Inflammatory macrophage (primary cell): ENCODE measurements at places on chromosomes 11 and 22.

GRCh38 chr11:114196997-114197703, 99.0 kb upstream of the NNMT start:
- DNase-seq: no peak

DNA sequence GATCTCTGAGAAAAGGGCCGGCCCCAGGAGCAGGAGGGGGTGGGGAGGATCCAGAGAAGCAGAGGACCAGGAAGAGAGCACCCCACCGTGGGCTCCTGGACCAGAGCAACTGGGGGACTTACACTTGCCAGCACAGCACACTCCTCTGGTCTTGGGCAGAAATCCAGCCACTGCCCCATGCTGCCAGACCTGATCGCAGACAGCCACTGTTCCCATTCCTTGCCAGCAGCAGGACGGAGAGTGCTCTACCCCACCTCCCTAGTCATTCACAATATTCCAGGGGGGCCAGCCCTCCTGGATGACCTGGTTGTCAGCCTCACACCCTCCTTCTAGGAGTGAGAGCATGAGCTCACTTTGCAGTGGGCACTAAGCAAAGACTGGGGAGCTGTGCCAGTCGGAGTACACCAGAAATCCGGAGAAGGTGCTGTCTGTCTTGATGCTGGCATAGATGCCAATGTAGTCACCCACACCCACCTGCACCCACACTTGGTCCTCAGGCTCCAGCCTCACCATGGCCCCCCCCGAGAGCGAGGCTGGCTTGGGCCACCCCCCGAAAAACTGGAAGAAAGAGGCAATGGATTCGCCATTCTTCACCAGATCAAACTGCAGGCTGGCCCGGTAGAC, 1.6 kb downstream of the C1QTNF5 start:
- DNase-seq: no peak

DNA sequence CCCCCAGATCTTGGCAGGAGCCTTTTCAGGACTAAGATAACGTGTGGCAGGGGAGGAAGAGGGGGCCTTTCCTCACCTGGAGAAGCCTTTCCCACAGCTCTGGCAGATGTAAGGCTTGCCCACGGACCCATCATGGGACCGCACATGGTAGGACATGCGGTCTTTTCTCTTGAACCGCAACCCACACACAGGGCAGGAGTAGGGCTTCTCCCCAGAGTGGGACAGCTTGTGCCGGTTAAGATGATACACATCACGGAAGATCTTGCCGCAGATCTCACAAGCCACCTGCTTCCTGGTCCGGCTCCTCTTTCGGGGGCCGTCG, 1.9 kb downstream of the PATZ1 start:
- DNase-seq: no peak

GRCh38 chr22:43256976-43257545, 70.1 kb upstream of the TTLL12 start:
- no peak for DNase-seq

- no peak for DNase-seq
Measured at GRCh38 chr11:69825037-69825834, 6.0 kb upstream of the FGF3 start.

DNA sequence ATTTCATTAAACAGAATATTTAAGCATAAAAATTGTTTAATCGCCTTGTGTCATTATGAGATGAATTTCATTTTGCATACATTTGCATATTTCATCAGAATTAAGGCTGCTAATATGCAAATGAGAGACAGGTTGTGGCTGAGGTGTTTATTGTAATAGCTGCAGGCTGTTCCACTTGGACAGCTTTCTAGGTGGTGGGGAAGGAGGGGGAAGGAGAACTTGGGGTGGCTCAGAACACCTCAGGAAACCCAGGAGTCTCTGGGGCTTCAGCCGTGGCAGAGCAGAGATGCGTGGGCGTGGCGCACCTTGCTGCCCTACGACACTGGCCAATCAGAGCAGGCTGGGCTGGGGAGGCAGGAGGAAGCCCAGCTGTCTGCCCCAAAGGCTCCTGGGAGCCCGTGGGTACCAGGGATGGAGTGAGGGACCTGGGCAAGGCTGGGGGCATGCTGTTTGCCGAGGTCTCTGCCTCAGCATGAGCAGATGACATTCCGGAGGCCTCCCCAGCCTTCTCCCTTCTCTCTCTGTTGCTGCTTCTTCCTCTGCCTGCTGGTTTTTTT, 542.9 kb downstream of the MN1 start:
- DNase-seq: no peak

DNA sequence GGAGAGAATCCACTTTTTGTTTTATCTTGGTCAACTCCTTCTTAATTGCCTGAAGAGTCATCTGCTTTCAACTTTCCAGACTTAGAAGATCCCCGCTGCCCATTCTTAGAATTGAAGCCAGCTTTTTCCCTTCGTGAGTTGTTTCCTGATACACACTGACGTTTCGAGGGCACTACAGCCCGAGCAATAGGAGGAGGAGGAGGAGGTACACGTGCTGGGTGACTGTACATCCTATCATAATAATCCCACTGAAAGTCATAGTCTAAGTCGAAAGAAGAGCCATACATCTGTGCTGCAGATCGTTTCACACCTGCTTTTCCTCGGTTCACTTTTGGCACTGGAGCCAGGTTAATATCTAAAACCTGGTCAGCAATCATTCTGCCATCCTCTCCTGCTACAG, 606.1 kb downstream of the DLG2 start:
- DNase-seq: no peak

GRCh38 chr22:44256556-44257485, 55.9 kb downstream of the SHISAL1 start:
- no peak for DNase-seq

GRCh38 chr11:79243422-79244210, 197.2 kb downstream of the TENM4 start:
- DNase-seq: no peak

- no peak for DNase-seq
Measured at GRCh38 chr22:20868025-20868962, 9.5 kb downstream of the SNAP29 start.

GRCh38 chr11:14539982-14540421, 19.8 kb upstream of the PSMA1 start:
- DNase-seq: peak; percentile 25

- DNase-seq: no peak
Measured at GRCh38 chr11:80284946-80285785, 844.3 kb upstream of the TENM4 start.

DNA sequence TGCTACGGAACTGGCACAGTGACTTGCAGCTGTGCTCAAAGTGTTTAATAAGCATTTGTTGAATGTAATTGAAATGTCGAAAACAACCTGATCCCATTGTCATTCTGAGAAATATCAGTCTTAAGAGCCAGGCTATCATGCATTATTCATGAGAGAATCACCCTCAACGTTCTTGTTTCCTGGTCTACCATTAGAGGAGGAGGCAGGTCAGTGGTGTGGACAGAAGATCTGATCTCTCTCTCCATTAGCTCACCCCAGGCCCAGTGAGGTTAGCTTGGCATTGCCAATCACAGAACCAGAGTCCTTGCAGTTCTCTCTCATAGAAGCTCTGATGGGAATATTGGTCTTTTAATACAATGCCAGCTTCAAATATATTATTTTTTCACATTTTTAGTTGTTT, 121.1 kb upstream of the SPON1 start:
- no peak for DNase-seq

DNA sequence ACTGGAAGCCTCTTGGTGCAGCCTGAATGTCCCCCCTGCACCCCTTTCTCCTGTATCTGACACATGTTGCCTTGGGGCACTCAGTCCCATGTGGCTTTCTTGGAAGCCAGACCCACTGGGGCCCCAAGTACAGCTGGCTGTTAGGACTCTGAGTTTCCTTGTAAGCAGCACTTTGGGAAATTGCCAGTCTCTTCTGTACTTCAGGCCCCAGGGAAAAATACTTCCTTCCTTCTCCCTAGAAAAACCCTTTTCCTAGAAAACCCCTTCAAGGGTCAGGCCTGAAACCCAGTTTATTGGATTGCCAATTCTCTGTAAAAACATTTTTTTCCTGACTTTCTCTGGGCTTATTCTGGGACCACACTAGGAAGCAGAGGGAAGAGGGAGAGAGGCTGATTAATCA, 360.3 kb downstream of the TENM4 start:
- no peak for DNase-seq

DNA sequence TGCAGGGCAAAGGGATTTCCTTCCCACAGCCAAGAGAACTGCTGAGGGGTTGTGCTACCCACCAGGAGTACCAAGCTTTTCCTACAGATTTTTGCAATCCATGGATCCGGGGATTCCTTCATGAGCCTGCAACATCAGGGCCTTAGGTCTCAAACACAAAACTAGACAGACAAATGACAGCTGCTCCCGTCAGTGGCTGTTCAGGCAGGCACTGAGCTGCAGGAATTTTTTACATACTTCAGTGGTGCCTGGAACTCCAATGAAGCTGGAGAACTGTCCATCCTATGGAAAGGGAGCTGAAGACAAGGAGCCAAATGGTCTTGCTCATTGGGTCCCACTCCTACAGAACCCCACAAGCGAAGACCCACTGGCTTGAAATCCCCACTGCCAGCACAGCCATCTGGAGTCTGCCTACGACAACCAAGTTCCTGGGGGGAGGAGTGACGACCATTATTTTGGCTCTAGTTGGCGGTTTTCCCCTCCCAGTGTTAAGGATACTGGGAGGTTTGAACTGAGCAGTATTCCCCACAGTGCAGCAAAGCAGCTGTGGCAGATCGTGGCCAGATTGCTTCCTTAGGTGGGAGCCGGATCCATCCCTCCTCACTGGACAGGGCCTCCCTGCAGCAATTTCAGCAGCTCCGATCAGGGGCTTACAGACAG, 157.7 kb upstream of the TMEM45B start:
- no peak for DNase-seq

- DNase-seq: peak; percentile 6
Measured at GRCh38 chr11:83723999-83724398, 437.8 kb upstream of the CCDC90B start.
